ENCODE measurements at places on chromosomes 5 and 9.

DNA sequence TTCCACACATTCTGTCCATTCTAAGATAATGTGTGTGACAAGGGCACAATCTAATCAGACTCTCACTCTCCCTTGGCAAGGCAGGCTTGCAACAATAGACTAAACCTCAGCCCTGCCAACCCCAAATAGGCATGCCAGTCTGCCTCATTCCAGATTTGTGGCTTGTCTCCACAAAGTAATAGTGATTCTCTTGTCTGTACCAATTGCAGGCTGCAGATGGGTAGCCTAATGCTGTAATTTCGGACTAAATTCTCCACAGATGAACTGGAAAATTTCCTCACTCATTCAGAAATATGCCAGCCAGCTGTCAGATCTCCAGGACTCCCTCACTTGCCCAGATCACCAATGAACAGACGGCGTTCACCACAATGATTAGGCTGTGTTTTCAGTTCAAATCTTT is 413.6 kb downstream of the ELAVL2 start:
- DNase-seq, result no peak

GRCh38 chr5:66818935-66819328 is 222.7 kb downstream of the MAST4 start:
- DNase-seq, result no peak

DNA sequence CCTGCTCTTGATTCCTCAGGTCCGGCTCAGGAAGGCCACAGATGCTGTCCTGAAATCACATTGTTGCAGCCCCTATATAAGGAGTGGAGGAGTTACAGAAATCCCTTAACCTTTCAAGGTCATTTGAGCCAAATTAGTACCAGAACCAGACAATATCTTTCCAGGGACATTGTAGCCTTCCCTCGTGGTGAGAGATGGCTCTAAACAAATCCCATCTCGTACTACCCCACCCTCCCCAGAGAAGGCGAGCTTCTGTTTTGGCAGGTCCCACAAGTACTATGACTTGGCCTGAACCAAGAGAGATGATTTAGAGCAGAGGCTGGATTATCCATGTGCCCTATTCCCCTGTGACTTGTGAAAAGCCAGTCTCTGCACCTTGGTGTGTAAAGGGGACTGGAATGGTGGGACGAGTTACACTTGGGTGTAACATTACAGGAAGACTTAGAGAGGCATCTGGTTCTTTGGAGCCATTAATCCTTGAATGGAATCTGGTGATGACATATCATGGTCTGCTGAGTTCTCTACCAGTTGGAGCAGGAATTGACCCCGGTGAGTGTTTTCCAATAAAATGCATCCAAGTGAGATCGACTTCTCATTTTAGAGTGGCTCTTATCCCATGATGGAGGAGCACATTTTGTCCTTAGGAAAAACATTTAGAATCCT is at the start of gene FAM240B:
Gene FAM240B (minus strand): TSS at position 51 of the 663 bp plus-strand sequence. CDS start 16,134 bp downstream, outside the sequence.
- DNase-seq, result no peak

DNA sequence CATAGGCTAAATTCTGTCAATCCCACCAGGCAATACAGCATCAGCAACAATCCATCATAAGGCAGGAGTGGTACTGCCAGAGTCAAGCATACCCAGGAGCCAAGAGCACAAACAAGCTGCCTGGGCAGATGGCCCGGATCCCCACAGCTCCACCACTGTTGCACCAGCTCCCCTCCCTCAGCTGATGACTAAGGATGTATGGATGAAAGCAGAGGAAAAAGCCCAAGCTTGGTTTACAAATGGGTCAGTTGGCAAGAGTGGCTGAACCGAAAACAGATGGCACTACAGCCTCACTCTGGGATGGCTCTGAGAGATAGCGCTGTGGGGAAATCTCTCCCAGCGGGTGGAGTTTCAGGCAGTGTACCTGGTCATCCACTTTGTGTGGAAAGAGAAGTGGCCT is 29.4 kb downstream of the DROSHA start:
- no peak for DNase-seq

DNA sequence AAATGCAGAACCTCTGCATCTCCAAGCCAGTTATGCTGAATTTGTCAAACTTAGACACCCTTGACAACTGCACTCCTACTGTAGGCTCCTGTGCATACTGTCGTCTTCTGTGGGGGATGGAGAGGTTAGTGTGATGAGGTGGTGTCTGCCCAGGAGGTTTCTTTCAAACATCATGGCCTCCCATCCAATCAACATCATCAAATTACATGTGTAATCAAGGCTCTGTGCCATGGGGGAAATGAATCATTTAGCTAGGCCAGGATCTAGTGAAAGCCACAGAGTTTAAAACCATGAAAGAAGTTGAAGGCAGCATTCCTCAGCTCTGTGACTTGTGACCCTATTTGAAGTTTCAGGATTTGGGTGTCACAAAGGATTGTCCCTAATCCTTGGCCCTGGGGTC is 240.6 kb downstream of the MARCHF11 start:
- DNase-seq, result no peak

DNA sequence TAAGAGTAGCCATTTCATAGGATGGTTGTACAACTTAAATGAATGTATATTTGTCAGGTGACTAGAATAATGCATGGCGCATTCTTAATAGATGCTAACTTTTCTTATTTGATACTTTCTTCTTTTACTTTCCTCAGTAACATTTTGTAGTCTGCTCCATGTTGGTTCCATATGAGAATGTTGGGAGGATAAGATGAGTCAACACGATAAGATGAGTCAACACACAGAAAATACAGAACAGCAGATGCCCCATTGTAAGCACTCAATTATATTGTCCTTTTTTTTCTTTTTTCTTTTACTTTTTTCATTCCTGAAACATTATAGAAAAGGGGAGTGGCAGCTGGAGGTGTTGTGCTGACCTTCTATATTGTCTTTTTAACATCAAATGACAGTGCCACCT is 92.3 kb upstream of the SPATA31C2 start:
- no peak for DNase-seq

- DNase-seq, result no peak
Measured at GRCh38 chr5:161697001-161697400, 11.5 kb downstream of the GABRA6 start.

- no peak for DNase-seq
Measured at GRCh38 chr5:108257996-108258395, 123.9 kb downstream of the FBXL17 start.

- DNase-seq, result no peak
Measured at GRCh38 chr5:122668552-122668951, 106.3 kb upstream of the SNX2 start.

DNA sequence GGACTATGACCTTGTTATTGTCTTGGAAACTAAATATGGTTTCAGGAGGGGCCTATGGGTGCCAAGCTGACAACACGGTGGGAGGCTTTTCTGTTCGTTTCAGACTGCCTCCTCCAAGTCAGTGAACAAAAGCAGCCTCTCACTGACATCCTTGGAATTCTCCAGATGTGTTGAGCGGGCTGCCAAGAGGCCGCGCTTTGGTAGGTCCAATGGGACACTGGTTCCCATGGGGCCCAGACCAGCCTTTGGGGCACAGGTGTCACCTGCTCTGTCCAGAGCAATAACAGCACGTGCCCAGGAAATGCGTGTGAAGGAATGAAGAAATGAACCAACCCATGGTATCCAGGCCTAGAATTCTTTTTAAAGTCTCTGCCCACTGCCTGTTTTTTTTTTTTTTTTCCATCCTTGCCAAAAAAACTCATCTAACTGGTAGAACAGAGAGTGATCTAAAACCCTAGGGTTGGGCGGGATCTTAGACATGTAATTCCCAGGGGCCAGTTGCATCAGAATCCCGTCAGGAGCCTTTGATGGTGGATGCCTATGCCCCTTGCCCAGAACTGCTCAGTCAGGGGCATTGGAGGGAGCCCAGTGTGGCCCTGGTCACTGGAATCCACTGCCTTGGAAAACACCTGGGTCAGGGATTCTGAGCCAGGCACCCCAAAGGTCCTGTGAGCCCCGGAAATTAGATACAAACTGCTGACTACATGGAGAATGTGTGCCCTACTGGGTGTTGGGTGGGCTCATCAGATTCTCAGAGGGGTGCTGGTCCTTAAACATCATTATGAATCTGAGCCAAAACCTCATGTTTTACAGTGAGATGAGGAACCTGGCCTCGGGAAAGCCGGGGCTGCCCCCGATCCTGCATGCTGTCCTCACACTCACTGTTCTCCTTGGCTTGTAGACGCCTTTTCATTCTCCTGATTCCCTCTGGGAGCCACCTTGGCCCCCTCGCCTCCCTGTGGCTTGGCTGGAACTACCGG is 60.1 kb downstream of the GTF3C4 start:
- no peak for DNase-seq

GRCh38 chr5:176391479-176391878 is 2.9 kb downstream of the HIGD2A start:
- no peak for DNase-seq

DNA sequence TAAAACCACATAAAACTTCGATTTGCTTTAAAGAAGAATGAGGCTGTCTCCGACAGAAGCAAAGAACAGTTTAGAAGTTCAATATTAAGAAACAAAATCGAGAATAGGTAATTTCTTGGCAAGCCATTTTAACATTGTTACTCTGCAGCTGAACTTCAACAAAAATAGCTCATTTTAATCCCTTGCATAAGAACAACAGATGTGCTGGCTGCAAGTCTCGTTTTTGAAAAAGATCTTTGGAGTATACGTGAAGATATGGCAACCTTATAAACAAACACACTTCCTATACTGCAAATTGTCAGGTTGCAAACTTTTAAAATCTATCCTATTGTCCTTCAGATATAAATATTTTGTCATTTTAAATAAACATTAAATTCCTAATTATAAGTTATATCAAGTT is 71.5 kb downstream of the FBN2 start:
- no peak for DNase-seq

DNA sequence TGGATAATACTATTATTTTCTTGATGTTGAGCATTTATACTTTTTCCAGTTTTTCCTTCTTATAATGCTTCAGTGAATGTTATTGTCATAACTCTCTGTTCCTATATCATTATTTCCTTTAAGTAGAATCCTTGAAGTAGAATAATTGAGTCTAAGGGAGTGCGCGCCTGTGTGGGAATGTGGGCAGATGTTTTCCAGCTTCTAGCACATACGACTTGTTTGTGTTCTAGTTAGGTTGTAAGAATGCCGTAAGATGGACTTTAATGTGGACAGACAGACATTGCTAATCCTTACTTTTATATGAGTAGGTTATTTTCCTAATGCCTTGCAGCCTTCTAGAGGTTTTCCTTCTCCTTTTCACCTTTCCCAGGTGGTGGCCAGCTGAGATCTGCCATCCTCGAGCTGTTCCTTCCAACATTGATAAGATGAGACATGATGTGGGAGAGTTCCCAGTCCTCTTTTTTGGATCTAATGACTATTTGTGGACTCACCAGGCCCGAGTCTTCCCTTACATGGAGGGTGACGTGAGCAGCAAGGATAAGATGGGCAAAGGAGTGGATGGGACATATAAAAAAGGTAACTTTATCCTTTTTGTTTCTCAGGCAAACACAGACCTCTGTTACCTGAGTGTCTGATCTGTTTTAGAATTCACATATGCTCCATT is 34.2 kb downstream of the RAB24 start:
- DNase-seq, result no peak

GRCh38 chr9:115739096-115739875 is 414.3 kb upstream of the PAPPA start:
- DNase-seq, result no peak

DNA sequence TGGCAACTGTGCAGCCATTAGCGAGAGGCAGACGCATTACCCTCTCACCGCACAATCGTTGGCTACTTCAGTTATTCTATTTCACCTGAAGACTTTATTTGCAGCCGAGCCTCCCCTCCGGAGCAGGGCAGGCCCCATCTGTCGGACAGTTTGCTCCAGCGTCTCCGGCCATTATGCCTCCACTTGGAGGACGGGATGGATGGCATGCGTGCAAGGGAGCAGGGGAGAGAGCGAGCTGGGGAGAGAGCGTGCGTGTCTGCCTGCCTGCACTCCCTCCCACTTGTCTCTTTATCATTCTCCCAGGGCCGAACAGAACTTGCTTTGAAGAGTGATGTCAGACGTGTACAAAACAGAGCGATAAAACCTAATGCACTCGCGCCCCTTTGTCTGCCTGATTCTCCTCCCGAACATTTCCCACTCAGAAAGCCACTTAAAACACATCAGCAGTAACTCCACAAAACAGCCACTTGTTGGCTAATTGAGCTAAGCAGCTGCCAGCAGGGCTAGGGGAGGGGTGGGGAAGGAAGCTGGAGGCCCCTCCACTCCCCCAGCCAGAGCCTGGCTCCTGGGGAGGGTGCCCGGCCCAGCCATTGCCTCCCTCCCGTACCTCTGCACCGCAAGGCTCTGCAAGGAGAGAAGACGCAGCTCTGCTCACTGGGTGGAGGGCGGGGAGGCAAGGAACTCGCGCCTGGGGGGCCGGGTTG is 43.4 kb upstream of the FUBP3 start:
- DNase-seq, result no peak

- DNase-seq, result no peak
Measured at GRCh38 chr5:99614888-99615287, 686.1 kb upstream of the CHD1 start.

GRCh38 chr9:3058409-3058808 is 214.5 kb upstream of the PUM3 start:
- DNase-seq, result no peak

GRCh38 chr9:89277454-89277853 is 33.5 kb upstream of the CKS2 start:
- DNase-seq, result no peak

GRCh38 chr9:72360324-72360723 is 4.7 kb downstream of the ZFAND5 start:
- no peak for DNase-seq

DNA sequence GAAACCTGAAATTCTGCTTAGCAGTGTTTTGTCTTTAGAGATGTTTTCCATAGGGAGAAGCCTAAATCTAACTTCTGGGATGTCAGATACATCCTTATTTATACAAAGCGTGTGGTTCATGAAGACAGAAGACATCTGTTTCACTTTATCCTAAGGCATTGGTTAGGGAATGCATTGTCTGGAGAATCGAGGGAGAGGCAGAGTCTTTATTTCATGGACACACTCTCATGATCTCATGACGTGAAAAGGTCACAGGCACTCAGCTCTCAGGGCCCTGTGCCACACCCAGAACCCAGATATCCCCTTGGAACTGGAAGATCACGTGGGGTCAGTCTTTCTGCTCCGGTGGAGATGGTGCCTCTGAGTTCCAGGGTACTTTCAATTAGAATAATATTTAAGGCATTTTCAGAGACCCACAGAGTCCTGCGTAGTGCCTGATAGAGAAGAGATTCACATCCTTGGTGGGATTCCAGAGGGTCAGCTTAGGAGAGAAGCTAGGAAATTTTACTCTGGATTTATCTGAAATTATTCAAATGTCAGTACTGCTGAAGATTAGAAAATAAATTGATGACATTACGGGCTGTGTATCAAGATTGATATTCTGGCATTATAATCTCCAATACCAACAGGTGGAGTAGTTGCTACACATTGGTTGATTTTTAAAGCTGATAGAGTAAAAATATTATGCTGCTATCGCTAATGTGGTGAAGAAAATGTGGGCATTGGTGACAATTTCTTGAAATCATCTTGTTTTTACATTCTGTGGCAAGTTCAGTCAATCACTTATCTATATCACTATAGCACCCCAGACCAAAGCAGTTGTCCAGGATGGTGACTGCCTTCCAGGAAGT is 378.3 kb downstream of the MTRR start:
- no peak for DNase-seq

- no peak for DNase-seq
Measured at GRCh38 chr5:147601652-147602051, 91.8 kb upstream of the DPYSL3 start.

- DNase-seq, result no peak
Measured at GRCh38 chr9:81635521-81636254, 53.7 kb downstream of the TLE1 start.

All from stimulated activated CD4-positive, alpha-beta T cell treated with anti-CD3 and anti-CD28 coated beads, TNF-alpha, amount 100 ng/mL, for 1 hour (primary cell).